AG09309 (cell line): ENCODE measurements at places on chromosomes 5 and 9.

DNA sequence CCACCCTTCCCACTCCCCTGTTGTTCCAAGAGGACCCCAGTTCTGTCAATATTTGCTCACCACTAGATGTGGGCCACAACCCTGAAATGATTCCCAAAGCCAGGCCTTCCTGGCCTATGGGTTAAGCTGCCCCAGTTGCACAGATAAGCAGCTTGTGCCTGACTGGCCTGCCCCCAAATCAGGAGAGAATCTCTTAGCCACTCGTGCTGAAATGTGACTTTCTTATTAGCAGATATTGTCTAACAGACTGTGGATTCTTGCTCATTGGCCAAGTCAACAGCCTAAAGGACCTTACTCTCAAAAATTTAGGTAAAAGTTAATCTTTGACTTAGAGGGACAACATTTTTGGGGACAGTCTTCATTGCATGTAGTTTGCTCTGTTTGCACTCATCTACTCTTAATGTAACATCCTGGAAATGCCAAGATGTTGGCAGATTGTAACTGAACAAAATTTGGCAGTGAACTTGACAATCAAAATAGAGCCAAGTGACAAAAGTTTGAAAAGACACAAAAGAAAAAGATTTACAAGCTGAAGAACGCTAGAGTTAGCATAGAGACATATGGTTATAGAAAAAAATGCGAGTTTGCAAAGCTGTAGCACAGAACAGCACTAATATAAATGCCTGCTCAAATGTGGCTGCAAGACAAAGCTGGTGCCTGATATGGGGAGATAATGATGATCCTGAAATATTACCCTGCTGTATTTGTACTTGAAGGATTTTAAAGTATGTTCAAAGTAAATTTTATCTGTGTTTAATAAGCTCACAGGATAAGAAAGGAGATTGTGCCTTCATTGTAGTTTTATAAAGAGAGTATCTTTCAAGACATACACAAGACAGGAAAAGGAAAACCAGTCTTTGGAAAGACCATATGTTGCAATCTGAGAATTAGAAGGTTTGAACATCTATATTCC is 29.0 kb upstream of the FSD1L start:
- DNase-seq, result no peak

- DNase-seq, result no peak
Measured at GRCh38 chr9:123339666-123340510, 16.1 kb upstream of the CRB2 start.

- no peak for DNase-seq
Measured at GRCh38 chr5:160376416-160376815, 6.0 kb upstream of the C1QTNF2 start.

- no peak for DNase-seq
Measured at GRCh38 chr9:3508521-3509291, 17.1 kb downstream of the RFX3 start.

DNA sequence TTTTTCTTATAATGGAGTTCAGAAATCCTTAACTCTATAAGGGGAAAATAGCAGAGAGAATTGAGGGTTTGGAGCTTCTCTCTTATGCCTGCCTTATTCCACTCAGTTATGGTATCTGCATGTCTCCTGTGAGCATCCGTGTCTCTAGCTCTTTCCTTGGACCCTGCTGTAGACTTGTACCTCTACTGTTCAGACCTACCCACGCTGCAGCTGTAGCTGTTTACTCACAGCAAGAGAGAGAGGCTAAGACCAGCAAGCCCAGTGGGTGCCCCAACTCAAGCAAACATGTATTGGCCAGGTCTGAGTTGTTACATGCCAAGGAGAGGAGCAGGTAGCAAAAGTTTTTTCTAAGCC is 7.1 kb upstream of the PCSK1 start:
- no peak for DNase-seq

DNA sequence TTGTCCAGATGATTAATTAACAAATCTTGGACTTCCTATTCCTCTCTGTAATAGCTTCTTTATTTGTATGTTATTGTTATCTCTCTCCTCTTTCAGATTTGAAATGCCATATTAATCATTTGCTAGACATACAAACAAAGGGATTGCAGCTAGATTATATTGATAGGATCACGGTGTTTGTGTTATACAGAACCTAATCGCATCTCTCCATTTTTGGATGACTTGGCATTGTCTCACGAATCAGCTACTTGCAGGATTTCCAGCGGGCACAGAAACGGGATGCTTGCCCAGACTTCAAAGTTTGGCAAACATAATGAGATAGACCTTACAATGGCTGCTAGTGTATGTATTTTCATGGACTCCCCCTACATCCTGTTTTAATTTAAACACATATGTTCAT is 368.1 kb downstream of the TLE4 start:
- DNase-seq, result no peak

- DNase-seq, result no peak
Measured at GRCh38 chr5:142095651-142096330, 12.8 kb upstream of the NDFIP1 start.

- DNase-seq, result no peak
Measured at GRCh38 chr5:172170251-172170701, 17.7 kb downstream of the STK10 start.

DNA sequence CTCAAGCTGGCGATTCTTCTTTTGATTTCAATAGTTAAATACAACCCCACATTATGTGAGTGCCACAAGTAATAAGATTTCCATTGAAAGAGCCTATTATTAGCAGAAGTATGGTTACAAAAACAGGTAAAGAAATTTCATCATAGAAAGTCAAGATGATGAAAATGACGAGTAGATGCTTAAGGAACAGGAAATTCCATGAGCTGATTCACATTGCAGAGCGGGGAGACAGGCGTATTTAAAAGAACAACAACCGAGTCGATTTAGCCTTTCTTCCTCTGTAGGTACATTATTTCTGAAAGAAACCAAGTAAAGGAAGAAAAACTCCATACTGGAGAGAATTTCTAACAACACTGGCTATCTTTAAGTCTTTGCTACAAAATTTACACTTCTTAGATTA is 310.4 kb downstream of the SLF1 start:
- DNase-seq, result no peak
